Activated effector memory CD4-positive, alpha-beta T cell treated with anti-CD3 and anti-CD28 coated beads, Interleukin-2, amount 50 U/mL, for 16 hours (primary cell): ENCODE measurements at places on chromosomes 6 and 20.

- no peak for DNase-seq
Observed at GRCh38 chr6:45900808-45901752, 114.6 kb downstream of the CLIC5 start.

- no peak for DNase-seq
Observed at GRCh38 chr20:62792182-62792939, 3.9 kb upstream of the MRGBP start.

DNA sequence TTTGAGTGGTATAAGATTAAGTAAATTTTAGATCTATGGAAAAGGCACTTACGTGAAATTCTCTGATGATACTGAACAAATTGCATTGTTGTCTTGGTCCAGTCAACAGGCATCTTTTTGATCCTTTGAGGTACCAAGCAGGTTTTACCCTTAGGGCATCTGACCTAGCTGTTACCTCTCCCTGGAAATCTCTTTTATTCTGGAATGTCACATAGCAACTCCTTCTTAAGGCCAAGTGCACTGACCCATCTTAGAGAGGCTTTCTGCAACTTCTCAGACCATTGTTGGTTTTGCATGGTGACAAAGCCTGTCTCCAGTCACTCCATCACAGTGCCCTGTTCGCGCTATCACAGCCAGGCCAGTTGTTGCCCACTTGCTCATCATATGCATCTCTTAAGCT is 42.0 kb downstream of the TPD52L1 start:
- DNase-seq = no peak

DNA sequence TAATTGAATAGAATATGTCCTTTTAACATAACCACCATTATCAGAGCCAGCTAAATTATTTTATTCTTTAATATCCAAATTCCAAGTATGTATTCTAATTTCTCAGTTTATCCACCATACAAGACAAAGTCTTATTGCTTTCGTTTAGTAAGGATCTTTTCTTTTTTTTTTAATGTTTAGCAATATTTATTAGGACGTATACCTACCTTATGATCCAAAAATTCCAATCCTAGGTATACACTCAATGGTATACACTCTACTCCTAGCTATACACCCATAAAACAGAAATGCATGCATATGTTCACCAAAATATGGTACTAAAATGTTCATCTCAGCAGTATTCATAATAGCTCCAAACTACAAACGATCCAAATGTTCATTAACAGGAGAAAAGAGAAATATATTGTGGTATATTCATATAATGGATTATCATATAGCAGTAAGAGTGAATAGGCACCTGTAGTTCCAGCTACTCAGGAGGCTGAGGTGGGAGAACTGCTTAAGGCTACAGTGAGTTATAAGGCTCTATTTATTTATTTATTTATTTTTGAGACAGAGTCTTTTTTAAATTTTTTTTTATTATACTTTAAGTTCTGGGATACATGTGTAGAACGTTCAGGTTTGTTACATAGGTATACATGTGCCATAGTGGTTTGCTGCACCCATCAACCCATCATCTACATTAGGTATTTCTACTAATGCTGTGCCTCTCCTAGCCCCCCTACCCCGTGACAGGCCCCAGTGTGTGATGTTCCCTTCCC is 17.3 kb downstream of the TNFAIP3 start:
- no peak for DNase-seq

- peak; percentile 80 for DNase-seq
Observed at GRCh38 chr6:11785774-11786579, 7.4 kb upstream of the ADTRP start.

DNA sequence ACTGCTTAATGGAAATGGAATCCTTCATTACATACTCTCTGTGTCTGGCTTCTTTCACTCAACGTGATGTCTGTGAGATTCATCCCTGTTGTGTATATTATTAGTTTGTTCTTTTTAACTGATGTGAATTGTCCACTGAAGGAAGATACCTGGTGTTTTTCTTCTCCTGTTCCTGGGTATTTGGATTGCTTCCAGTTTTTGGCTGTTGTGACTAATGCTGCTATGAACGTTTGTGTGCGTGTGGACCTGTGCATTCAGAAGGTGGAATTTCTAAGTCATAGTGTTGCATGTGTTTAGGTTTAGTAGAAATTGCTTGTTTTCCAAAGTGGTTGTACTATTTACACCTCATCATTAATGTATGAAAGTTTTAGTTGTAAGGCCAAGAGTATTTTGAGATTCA is 3.8 kb downstream of the TULP4 start:
- no peak for DNase-seq

- DNase-seq = no peak
Observed at GRCh38 chr20:60132827-60133670, 174.8 kb downstream of the CDH26 start.

DNA sequence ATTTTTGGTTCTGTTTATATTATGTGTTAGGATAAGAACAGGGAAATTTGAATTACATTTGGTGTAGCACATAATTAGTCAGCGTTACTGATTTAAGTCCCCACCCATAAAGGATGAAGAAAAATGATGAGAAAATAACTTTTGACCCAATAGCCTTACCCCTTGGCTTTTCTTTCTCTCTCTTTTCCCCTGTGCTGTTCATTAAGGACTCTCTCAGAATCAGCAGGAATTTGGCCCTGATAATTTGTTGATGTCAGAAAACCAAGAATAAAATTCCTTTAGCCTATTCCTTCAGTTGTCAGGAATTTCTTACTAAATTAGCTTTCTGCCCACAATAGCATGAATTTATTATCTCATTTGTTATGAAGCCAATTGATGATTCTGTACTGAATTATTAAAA is 18.5 kb downstream of the PLCB1 start:
- no peak for DNase-seq

DNA sequence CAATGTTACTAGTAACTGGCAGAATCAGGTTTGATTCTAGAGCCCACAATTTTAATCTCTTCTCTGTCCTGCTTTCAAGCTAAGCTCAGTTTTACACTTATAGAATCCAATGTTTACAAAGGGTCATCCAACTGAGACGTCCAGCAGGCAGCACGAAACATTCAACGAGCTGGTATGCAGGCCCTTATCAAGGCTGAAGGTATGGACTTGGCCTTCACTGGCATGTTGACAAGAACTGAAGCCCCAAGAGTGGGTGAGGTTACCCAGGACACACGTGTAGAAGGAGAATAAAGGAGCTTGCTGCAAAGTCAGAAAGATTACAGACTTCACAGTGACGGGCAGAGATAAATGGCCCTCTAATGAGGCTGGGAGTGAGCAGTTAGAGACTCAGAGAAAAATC is 187.4 kb downstream of the KIF16B start:
- no peak for DNase-seq

DNA sequence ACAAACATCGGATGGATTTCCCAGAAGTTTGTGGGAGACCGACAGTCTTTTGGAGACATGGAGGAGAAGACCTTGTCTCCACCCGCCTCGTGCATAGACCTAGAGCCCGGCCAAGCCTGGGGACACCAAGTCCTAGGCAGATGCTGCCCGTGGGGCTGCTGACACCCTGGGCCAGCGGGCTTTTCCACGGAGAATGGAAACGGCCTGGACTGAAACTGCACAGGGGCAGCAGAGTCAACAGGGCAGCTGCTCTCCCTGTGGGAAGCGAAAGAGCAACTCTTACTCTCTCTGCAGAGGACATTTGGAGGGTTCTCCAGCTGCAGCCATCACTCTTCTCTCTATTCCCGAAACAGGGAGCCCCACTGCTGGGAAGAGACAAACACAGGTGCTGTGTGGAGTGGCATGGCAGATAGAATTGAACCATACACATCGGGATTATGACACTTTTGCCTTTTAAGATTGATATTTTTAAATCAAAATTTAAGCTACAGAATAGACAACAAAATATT is 401.2 kb downstream of the THBS2 start:
- no peak for DNase-seq

DNA sequence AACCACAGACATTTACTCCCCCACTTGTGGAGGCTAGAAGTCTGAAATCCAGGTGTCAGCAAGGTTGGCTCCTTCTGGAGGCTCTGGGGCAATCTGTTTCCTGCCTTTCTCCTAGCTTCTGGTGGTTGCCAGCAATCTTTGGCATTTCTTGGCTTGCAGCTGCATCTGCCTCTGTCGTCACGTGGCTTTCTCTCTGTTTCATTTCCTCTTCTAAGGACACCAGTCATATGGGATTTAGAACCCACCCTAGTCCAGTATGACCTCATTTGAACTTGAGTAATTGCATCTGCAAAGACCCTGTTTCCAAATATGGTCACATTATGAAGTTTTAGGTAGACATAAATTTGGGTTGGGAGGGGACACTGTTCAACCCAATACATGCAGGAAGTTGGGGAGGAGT is 56.2 kb upstream of the EPB41L1 start:
- DNase-seq = no peak

DNA sequence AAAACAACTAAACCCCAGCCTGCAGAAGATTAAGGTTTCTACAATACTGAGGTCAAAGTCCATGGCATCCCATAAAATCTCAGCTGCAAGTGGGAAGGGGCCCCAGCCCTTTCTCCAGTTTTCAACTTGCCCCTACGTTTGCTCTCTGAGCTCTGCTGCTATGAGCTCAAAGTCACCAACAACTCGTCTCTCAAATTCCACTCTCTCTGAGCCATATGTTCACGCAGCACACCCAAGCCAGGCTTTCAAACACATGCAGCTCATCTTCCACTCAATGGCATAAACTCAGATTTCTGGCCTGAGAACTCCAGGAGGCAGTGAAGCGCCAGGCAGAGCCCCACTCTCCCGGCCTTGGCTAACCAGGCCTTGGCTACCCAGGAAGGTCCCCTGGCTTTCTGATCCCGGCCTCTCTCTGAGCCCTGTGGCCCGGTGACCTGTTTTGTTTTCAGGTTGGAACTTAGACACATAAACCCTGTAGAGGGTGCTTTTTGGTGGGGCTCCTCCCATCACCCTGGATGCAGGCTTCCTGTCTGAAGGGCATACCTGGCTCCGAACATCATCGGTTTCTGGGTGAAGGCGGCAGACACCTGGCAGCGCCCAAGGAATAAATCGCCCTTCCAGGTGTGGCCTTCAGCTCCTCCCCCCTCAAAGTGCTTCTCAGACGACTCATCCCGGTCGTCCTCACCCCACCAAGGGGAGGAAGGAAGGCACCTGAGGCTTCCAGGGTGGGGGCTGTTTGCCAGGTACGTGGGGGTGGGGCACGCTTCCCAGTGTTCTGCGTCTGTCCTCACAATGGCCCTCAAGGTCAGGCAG is 12.4 kb downstream of the SLC22A23 start:
- DNase-seq = no peak

GRCh38 chr20:46599227-46599987 is 49.0 kb upstream of the OCSTAMP start:
- no peak for DNase-seq

GRCh38 chr6:31651602-31652191 is 764 bp downstream of the BAG6 start:
- no peak for DNase-seq

DNA sequence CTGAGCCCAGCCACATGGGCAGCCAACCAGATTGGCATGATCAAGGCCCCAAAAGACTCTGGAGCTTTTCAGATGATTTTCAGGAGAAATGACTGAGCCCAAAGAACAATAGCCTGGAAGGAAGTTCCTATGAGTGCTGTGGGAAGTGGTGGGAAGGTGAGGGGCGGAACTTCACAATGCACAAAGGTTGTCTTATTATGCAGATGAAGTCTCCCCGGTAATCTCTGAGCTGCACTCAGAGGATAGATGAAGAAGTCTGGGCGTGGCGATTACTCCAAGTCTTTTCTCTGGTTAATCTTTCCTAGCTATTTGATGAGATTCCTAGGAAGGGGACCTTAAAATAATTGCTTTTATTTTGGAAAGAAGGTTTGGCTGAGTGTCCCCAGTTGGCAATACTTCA is 36.9 kb downstream of the LBP start:
- DNase-seq = no peak

GRCh38 chr6:38755207-38755606 is 40.1 kb downstream of the DNAH8 start:
- DNase-seq = no peak

DNA sequence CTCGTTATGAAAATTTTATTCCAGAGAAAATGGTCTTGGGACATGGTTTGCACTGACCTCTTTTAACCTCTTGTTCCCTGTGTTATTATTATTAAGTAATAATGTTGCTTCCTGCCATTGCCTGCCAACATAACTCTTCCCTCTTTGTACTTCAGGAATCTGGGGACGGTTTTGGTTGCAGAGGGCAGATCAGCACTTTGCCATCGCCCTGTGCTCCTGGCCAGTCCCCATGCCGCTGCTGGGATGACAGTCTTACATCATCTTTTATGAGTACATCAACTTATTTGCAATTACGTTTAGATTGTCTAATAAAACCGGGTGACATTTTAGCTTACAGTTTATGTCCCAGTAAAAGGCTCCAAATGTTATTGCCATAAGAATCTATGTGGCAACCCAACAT is 157.2 kb downstream of the CDH26 start:
- DNase-seq = no peak

- no peak for DNase-seq
Observed at GRCh38 chr6:45843848-45844521, 171.7 kb downstream of the CLIC5 start.

DNA sequence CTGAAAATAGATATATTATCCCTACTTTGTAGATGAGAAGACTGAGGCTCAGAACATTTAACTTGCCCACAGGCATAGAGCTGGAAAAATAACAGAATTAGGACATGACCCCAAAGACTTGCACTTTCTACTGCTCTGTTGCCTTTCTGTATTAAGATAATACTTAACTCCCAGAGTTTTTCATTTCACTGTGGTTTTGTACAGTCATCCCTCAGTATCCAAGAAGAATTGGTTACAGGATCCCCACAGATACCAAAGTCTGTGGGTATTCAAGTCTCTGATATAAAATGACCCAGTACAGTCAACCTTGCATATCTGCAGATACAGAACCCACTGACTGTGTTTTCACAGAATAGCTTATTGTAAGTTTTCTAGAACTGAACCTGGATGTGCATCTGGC is 16.8 kb downstream of the MRS2 start:
- no peak for DNase-seq

DNA sequence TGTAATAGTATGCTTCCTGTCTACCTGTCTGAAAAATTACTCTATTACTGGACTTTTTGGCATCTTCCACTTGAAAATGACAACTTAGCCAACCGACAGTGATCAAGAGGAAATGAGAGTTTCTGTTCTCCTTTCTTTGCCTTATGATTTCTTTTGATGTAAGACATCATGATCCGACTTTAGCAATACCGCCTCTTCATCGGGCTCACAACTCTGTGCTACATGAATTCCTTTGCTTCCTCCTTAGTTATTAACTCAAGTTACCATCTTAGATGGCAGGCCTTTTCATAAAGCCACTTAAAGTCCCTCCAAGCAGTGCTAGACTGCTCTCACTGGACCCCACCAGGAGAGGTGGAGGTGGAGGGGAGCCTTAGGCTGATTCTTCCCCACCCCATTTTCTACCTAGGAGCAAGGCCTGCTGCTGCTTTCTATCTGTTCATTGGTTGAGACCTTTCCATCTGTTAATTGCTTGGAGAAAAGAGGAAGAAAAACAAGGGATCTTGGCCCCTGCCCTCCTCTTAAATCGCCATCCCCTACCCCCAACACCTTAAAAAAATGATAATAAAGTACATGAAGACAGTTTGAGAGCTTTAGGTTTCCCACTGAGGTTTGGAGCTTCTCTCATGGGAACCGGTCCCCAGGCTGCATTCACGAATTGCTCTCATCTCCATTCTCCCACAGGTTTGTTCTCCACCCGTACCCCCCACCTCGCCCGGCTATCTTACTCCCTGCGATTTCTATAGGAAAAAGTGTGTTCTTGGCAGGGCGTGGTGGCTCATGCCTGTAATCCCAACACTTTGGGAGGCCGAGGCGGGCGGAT is 21.6 kb upstream of the MCM3 start:
- DNase-seq = no peak

- DNase-seq = no peak
Observed at GRCh38 chr6:141685416-141685815, 447.3 kb upstream of the GJE1 start.
